ENCODE measurements at places on chromosomes 6 and 20. TPM values are rescaled to one million over a fixed set of nuclear protein-coding genes. Genes with fewer than 3 reads are reported as not detected.

The BFSP1 gene
- 3.3 TPM for total RNA-seq

GRCh38 chr6:24720131-24720603, 1.2 kb upstream of the C6orf62 start:
- DNase-seq, result peak; percentile 50

DNA sequence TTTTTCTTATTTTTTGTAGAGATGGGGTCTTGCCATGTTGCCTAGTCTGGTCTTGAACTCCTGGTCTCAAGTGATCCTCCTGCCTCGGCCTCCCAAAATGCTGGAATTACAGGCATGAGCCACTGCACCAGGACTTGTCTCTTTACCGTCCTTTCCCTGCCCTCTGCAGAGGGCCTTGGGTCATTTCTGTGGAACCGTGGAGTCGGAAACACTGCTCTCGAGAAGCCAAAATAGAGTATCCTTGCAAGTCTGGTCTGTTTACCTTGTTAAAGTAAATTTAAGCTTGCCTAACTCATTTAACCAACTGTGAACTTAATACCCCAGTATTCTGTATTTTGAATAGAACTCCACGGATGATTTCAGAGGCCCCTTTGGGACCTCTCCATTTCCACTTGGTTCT, 51.4 kb downstream of the KDM1B start:
- no peak for DNase-seq

The LY6G5B gene
- total RNA-seq, result 27.4 TPM

- DNase-seq, result no peak
These were observed 7.1 kb upstream of the TXNDC5 start for GRCh38 chr6:7917729-7918128.

DNA sequence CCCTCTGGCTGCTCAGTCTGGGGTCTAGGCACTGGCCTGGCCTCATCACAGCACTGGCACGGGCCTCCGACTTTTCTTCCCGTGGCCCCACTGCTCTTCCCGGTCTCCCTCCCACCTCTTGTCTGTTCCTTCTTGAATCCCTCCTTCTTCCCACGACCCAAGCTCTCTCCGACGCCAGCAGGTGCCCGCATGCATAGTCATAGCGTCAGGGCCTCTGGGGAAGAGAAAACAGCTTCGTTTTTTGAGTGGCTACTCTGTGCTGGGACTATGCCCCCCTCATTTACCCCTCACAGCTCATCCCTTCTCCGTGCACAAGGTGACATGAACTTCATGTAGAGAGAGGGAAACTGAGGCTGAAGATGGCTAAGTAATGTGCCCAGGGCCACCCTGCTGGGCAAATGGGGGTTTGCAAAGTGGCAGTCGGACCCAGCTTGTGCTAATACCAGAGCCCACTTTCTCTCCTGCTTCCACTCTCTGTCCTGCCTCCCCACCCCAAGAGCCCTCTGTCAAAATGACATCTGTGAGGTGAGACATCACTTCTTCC, 59.2 kb downstream of the SYNJ2 start:
- no peak for DNase-seq

The TMEM14C gene
- 97.5 TPM for total RNA-seq

DNA sequence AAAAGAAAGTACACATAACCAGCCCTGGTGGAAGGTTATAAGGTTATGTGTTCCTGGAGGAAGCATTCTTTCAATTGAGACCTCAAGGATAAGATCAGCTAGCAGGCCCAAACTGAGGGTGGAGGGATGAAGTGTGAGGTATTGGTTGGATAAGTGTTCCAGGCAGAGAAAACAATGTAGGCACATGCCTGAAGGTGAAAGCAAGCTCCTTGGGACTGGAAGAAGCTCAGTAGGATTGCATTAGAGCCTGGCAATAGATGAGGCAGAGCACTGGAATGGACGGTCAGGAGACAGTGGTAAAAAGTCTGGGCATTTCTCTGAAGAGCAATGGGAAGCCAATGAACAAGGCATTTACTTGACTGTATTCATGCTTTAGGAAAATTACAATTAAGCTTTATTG, 89.9 kb upstream of the SHLD1 start:
- DNase-seq, result no peak

The MAN1A1 gene
- 30.0 TPM for total RNA-seq

GRCh38 chr6:21501021-21501354, 92.6 kb upstream of the SOX4 start:
- no peak for DNase-seq

GRCh38 chr6:154249499-154250298, 106.9 kb downstream of the IPCEF1 start:
- no peak for DNase-seq

- DNase-seq, result no peak
These were observed 339.0 kb upstream of the CITED2 start for GRCh38 chr6:139713424-139713823.

DNA sequence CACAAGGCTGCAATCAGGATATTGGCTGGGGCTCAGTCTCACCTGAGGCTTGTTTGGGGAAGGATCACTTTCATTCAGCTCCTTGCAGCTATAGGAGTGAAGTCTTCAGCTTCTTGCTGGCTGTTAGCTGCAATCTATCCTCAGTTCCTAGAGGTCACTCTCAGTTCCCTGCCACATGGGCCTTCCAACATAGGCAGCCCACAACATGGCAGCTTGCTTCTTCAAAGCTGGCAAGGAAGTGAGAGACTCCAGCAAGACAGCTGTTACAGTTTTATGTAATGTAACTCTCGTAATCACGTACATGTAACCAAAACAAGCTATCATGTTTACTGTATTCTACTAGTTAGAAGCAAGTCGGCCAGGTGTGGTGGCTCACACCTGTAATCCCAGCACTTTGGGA, 226.9 kb downstream of the CDC5L start:
- no peak for DNase-seq

DNA sequence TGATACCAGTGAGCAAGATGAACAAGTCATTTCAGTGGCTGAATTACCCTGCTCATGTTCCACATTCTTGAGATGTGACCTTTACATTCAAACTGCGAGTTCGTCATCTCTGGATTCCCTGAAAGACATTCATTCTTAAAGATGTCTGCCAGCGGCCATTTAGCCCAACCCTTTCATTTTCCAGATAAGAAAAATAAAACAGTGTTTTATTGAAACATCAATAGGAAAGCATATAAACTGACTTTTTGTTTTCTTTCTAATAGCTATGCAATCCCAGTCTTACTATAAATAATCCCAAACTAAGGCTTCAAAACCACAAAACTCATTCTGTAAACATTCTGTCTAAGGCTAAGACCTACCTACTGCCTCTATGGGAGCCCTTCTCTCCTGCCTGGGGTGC, 134.0 kb downstream of the SAMD5 start:
- no peak for DNase-seq

GRCh38 chr6:48401016-48401415, 290.0 kb upstream of the PTCHD4 start:
- DNase-seq, result no peak

Measured in uterus (tissue), 4 donors.